ENCODE measurements at places on chromosomes 1 and 21. TPM values are rescaled to one million over a fixed set of nuclear protein-coding genes. Genes with fewer than 3 reads are reported as not detected.

GRCh38 chr1:228101994-228102790 is 933 bp downstream of the C1orf35 start:
- peak overlapping the region; percentile 30 for H3K4me3 ChIP-seq
- no peaks in the 10 kb centered on the region for H3K36me3 ChIP-seq
- H3K27ac ChIP-seq: peak overlapping the region; percentile 89
- H3K27me3 ChIP-seq: no peaks in the 10 kb centered on the region

DNA sequence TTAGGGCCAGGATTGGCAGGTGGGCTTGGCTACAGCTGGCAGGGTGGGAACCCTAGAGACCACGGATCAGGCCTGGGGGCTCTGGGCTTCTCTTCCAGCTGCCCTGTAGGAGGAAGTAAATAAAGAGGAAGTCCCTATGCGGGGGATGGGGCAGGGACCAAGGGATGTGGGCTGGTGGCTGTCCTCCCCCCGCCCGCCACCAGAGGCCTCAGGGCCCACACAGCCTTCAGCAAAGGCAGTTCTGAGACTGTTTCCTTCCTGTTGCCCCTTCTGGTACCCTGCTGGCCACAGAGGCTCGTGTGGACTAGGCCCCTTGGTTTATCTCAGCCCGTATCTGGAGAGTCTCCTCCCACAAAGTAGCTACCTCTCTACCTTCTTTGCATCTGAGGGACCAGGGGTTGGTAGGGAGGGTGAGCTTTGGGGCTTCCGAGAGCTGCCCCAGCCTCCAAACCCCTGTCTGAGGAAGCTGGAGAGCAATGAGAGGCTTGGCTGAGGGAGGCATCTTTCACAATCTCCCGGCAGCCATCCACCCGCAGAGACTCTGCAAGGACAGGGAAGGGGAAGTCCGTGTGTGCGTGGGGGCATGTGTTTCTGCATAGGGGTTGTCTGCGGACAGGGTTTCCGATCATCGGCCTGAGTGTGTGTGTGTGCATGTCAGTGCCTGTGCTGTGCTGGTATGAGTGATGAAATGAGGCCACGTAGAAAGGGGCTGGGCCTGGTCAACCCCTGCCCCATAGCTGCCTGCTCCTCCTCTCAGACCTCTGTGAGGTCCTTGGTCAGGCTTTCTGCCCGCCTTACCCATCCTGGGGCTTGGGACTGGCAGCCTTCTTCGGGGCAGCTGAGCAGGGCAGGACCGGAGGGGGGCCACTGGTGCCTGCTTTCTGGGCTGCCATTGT is 12.5 kb downstream of the RPS6KA1 start:
- peak overlapping the region; percentile 32 for H3K27ac ChIP-seq
- no peaks in the 10 kb centered on the region for H3K27me3 ChIP-seq
- H3K36me3 ChIP-seq: peaks cover 8% of the 10 kb centered on the region
- DNase-seq: peak; percentile 78
- H3K4me1 ChIP-seq: no peaks in the 10 kb centered on the region
- no peak overlapping the region for H3K4me3 ChIP-seq

Gene CLDN17
- not detected for polyA plus RNA-seq

DNA sequence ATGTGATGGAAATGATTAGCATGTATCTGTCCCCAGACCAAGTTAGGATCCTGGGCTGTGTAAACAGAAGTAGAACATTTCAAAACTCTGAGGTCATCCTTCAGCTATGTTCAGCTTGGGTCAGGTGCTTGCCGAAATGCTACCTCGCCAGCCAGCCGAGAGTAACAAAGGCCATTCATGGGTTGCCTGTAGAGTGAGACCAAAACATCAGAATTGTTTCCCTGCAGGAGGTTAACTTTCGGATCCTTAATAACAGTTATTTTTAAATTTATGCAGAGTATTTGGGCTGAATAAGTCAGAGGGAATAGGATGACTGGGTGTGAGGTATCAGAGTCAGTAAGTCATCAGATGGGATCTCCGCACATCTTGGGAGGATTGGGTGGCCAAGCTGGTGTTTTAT is 35.6 kb downstream of the SMYD2 start:
- no peaks in the 10 kb centered on the region for H3K4me1 ChIP-seq
- H3K27ac ChIP-seq: no peak overlapping the region
- H3K36me3 ChIP-seq: no peaks in the 10 kb centered on the region
- no peaks in the 10 kb centered on the region for H3K27me3 ChIP-seq

- H3K36me3 ChIP-seq: no peaks in the 10 kb centered on the region
- no peak overlapping the region for H3K27ac ChIP-seq
- H3K4me3 ChIP-seq: no peak overlapping the region
- H3K4me1 ChIP-seq: no peaks in the 10 kb centered on the region
- H3K27me3 ChIP-seq: no peaks in the 10 kb centered on the region
These were observed 15.5 kb downstream of the LUZP1 start for GRCh38 chr1:23152966-23153684.

DNA sequence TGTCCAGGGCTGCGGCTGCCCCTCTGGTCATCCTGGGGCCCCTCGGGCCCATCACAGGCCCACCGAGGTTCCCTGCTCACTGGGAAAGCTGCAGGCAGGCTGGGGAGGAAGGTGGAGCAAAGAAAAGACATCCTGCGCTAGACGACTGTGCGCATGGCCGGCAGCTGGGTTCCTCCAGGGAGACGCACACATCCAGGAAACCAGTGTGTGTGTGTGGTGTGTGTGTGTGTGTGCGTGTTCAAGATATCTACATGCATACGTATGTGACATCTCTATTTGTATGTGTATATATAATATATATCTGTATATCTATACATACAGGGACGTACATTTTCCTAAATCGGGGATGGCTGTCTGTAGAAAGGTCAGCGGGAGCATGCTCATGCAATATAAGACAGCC is 63.7 kb downstream of the ACOT7 start:
- DNase-seq: no peak
- no peaks in the 10 kb centered on the region for H3K27me3 ChIP-seq
- no peaks in the 10 kb centered on the region for H3K36me3 ChIP-seq
- H3K4me1 ChIP-seq: no peaks in the 10 kb centered on the region

DNA sequence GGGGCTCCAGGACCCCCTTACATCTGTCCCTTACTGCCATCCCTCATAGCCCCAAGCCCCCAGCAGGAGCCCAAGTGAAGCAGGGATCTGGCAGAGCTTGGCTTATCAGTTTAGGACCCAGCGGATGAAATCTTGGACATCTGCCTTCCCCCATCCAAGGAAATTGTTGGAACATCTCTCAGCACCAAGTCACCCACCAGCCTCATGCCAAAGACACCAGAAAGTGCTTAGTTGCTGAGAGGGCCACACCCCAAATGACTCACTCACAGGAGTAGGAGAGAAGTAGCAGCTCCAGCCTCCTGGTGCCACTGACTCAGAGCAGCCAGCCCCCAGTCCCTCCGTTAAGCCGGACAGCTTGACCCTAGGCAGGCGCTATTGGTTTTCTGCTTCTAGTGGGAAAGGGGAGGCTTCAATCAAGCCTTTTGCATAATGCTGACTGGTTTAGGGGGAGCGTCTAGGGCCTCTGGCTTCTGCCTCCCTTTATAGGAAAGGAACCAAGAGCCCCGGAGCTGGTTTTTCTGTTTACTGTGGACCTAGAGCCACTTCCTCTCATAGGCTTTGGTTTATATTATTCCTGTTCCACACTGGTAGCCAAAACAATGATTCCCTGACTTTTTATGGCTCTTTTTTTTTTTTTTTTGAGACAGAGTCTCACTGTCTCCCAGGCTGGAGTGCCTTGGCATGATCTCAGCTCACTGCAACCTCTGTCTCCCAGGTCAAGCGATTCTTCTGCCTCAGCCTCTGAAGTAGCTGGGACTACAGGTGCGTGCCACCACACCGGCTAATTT is 114.2 kb upstream of the IPO9 start:
- H3K4me3 ChIP-seq: no peak overlapping the region
- peak overlapping the region; percentile 74 for H3K27ac ChIP-seq
- DNase-seq: no peak
- peaks cover 18% of the 10 kb centered on the region for H3K4me1 ChIP-seq

Gene KCNE2
- polyA plus RNA-seq: 0.80 TPM

- H3K4me1 ChIP-seq: no peaks in the 10 kb centered on the region
- no peak overlapping the region for H3K4me3 ChIP-seq
- H3K36me3 ChIP-seq: no peaks in the 10 kb centered on the region
- no peak for DNase-seq
- no peak overlapping the region for H3K27ac ChIP-seq
These were observed 5.0 kb downstream of the CTBS start for GRCh38 chr1:84569216-84569615.

DNA sequence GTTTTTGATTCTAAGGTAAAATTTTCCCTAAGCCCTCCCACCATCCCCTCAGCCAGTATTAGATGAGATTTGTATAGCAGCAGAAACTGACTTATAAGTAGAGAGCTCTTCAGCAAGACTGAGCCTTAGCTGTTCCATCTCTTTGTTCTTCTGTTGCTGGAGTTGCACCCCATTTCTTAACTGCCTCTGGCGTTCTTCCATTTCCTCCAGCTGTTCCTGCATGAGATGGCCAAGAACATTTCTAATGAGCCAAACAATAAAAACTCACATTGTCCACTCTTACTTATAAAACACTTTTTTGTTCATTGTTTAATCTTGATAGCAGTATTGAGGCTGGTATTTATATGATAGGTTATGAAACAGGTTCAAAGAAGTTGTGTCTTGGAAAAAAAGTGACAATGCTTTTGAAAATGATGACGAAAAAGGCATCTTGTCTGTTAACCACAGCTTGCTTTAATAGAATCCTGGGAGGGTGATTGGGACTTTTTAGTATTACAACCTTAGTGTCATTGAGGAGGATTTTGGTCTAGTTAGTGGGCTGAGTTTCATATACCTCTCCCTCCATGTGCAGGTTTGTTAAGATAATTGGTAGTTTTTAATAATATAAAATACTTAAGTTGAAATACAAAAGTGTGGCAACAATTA is 18.3 kb downstream of the SYNC start:
- H3K4me1 ChIP-seq: no peaks in the 10 kb centered on the region
- H3K4me3 ChIP-seq: no peak overlapping the region
- H3K27me3 ChIP-seq: no peaks in the 10 kb centered on the region
- DNase-seq: no peak

DNA sequence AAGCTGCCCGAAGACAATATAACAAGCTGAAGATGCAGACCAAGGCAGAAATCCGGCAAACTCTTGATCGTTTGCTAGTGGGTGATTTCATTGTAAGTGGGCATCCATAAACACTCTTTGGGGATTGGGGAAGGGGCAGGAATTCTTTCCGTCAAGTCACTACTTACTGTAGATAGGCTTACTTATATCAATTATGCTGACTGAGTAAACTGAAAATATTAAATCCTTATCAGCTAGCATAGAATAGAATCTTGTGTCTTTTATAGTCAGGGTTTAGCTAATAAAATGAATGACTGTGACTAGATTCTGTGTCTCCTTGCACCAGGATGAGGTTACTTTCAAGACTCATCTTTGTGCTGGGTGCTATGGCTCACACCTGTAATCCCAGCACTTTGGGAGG is 41.2 kb downstream of the VPS13D start:
- H3K4me3 ChIP-seq: no peak overlapping the region
- H3K27ac ChIP-seq: no peak overlapping the region
- DNase-seq: no peak
- H3K36me3 ChIP-seq: peaks cover 30% of the 10 kb centered on the region

Gene C1orf210
- 33.3 TPM for polyA plus RNA-seq

Gene GJA5
- polyA plus RNA-seq: 36.4 TPM

DNA sequence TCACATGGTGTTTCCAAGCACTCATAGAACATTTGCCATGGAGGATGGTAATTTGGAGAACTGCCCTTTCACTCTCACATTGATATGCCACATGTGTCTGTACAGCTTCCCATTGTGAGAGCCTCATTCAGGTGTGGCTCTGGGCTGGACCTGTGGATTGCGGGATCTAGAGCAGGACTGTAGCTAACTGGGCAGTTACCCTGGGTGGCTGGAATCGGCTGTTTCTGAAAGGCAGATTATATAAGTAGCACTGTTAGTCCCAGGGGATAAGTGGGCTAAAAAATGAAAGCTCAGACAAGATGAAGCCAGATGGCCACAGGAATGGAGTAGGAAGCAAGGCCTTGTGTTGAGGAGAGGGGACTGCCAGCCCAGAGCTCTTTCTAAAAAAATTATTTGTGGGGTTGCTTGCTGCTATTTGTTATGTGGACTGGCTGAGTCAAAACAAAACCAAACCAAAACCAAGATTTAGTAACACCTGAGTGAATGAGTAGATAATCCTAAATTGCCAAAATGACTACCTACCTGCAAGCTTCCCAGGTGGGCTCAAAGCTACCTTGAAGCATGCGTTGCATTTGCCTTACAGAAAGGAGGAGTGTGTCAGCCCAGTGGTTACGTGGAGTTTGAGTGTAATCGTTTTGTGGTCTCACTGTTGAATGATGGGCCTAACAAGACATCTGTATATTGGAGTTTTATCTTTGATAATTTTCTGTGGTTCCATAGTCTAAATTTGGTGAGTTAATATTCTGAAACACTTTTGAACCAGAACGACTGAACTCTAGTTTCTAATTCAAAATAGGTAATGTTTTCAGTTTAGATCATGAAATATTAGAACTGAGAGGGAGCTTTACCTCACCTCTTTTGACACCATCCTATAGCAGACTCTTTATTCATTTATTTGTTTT is 58.0 kb downstream of the SDCCAG8 start:
- H3K27me3 ChIP-seq: no peaks in the 10 kb centered on the region
- no peaks in the 10 kb centered on the region for H3K36me3 ChIP-seq
- no peaks in the 10 kb centered on the region for H3K4me1 ChIP-seq
- no peak for DNase-seq

DNA sequence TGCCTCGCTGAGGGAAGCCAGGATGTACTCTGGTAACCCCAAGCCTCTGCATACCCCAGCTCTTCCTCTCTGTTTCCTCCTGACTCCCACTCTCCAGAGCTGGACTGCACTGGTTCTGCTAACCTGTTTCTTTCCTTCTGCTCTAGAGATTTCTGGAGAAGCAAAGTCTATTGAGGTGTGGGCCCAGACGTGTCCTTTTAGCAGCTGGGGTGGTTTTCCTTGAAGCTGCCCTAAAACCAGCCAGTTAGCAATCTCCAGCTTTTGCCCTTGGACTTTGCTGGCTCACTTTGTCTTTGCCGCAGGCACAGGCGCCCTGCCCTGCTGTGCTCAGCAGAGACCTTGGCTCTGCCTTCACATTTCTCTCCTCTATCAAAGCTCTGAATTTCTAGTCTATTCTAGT is 171.8 kb upstream of the IVNS1ABP start:
- H3K4me1 ChIP-seq: peaks cover 8% of the 10 kb centered on the region
- H3K27ac ChIP-seq: peak overlapping the region; percentile 83
- no peak overlapping the region for H3K4me3 ChIP-seq

DNA sequence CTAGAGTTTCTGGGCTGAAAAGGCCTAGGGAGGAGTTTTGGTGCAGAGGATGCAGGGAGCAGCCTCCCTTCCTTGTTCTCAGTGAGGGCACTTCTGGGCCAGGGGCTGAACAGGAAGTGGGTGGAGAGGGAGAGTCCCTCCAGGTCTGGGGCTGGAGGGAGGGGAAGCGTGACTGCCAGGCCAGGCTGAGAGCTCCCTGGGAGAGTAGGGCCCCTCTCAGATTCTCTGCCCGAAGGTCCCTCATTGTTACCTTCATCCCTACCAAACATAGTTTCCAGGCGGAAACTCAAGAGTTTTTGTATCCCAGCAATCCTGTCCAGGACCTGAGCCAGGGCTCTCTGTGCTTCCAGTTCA is 36.8 kb downstream of the CITED4 start:
- no peaks in the 10 kb centered on the region for H3K4me1 ChIP-seq
- no peaks in the 10 kb centered on the region for H3K27me3 ChIP-seq
- no peak overlapping the region for H3K4me3 ChIP-seq
- no peaks in the 10 kb centered on the region for H3K36me3 ChIP-seq

Gene NCAM2
- 0.13 TPM for polyA plus RNA-seq

- no peak for DNase-seq
- no peak overlapping the region for H3K4me3 ChIP-seq
- H3K36me3 ChIP-seq: no peaks in the 10 kb centered on the region
- H3K4me1 ChIP-seq: no peaks in the 10 kb centered on the region
- H3K27ac ChIP-seq: no peak overlapping the region
- H3K27me3 ChIP-seq: peaks cover 83% of the 10 kb centered on the region
These were observed 8.7 kb downstream of the RNF220 start for GRCh38 chr1:44413740-44414139.

- no peaks in the 10 kb centered on the region for H3K36me3 ChIP-seq
- no peaks in the 10 kb centered on the region for H3K4me1 ChIP-seq
- H3K4me3 ChIP-seq: no peak overlapping the region
- no peaks in the 10 kb centered on the region for H3K27me3 ChIP-seq
These were observed 16.2 kb upstream of the MARK1 start for GRCh38 chr1:220511785-220512184.
